Right renal cortex interstitium (tissue), 3 donors: ENCODE measurements at places on chromosomes 12 and 14. TPM values are rescaled to one million over a fixed set of nuclear protein-coding genes. Genes with fewer than 3 reads are reported as not detected.
A peak's percentile ranks its signal among the peaks of the same experiment; 100 is the strongest.

DNA sequence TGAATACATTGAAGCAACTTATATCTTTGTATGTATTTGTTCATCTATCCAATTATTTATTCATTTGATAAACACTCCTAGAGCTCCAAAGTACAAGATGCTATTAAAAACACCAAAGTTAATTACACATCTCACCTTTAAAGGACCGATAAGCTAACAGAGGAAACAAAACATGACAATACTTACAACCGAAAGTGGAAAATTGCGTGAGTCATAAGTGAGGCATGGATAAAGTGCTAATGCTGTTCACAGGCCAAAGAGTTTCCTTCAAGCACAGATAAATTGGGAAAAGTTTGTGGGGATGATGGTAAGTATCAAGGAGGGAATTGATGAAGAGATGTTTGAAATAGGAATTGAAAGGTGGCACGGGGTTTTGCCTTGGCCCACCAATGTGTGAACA lies 172.8 kb upstream of the KITLG start:
- DNase-seq: no peak

GRCh38 chr12:77025782-77026314 lies 39.5 kb downstream of the E2F7 start:
- DNase-seq: no peak

- no peak for DNase-seq
Observed at GRCh38 chr12:16352481-16352880, 5.0 kb downstream of the MGST1 start.

Gene NAV3
- 8.4 TPM for polyA plus RNA-seq

Gene RIMBP2
- polyA plus RNA-seq: 10.7 TPM

- DNase-seq: no peak
Observed at GRCh38 chr14:67468378-67468730, 20.2 kb downstream of the TMEM229B start.

DNA sequence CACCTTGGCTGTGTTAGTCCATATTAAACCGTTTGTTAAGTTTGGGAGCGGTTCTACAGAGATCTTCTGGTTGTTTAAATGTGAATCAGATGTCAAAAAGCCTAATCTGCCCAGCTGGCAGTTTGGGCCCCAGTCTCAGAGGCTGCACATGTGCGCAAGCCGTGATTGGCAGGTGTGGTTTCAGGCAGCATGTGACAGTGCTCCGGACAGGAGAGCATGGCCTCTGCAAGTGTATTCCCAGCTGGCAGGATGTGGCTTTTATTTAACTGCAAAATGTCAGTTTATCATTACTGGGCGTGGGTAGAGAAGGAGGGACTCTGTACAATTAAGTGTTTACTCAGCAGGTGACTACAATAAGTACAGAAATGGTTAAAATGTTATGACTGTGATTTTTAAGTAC lies 77.5 kb downstream of the PELI2 start:
- no peak for DNase-seq

GRCh38 chr12:81089412-81089811 lies 11.5 kb downstream of the ACSS3 start:
- no peak for DNase-seq

- DNase-seq: no peak
Observed at GRCh38 chr12:65266408-65266807, 12.1 kb upstream of the MSRB3 start.

- DNase-seq: no peak
Observed at GRCh38 chr12:49777800-49778748, 36.7 kb downstream of the TMBIM6 start.

Gene NKX2-1
- polyA plus RNA-seq: not detected

DNA sequence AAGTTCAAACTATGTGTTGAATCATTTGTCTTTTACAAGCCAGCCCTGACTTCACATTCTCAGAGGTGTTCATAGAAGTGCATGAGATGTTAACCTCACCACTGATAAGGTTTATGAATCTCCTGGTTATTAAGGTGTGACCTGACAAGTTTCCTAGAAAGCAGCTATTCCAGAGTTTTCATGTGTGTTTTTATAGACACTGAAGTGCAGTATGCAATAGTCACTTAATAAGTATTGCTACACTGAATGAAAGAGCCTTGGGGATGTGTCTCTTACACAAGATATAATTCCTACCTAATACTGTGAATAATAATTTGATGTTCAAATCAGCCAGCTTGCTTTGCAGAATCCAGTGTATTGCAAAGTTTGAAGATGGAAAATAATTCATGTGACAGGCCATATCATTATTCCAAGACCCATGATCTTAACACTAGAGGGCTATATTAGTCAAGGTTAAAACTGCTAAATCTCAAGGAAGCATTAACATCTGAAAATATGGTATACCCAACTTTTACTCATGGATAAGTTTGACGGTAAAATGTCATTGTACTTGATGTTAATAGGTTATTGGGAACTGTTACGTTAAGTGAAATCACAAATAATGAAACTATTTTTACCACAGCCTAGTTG lies 13.0 kb downstream of the SLC25A3 start:
- DNase-seq: no peak

Gene KCNMB4
- 28.8 TPM for polyA plus RNA-seq

DNA sequence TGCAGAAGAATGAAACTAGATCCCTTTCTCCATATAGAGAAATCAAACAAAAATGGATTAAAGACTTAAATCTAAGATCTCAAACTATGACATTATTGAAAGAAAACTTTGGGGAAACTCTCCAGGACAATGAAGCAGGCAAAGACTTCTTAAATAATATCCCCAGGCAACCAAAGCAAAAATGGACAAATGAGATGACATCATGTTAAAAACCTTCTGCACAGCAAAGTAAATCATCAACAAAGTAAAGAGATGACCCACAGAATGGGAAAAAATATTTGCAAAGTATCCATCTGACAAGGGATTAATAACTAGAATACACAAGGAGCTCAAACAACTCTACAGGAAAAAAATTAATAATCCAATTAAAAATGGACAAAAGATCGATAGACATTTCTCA lies 101.0 kb downstream of the RALGAPA1 start:
- DNase-seq: no peak

GRCh38 chr12:2154050-2154449 lies 101.3 kb downstream of the CACNA1C start:
- no peak for DNase-seq

Gene SLC6A12
- polyA plus RNA-seq: 14.5 TPM

GRCh38 chr14:51950007-51950406 lies 39.3 kb upstream of the RTRAF start:
- DNase-seq: no peak

GRCh38 chr12:54629925-54630324 lies 4.8 kb downstream of the LACRT start:
- DNase-seq: no peak

DNA sequence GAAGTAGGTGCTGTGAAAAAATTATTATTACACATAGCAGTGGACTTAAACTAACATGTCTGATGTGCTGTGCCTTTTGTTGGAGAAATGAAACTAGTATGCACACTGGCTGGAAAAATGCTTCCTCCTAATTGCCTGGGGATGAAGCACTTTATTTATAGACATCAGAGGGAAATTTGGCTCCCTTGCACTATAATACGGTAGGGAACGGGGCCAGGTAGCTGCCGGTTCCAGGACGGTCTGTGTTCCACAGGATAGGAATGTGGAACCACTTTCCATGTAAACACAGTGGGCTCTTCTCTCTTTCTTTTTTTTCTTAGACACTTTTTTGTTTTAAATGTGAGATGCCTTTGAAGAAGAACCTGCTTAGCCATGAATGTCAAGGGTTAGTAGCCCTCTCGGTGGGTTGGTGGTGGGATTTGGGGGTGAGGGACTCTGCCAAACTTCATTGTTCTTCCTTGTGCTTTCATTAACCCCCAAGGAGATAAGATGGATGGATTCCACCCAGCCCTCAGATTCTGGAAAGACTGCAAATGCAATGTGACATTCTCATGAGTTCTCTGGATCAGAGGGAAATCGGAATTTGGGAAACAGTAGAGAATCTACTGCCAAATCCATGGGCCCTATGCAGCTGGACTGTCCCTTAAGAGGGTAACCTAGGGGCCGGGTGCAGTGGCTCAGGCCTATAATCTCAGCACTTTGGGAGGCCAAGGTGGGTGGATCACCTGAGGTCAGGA lies 58.0 kb upstream of the GSC start:
- DNase-seq: no peak

DNA sequence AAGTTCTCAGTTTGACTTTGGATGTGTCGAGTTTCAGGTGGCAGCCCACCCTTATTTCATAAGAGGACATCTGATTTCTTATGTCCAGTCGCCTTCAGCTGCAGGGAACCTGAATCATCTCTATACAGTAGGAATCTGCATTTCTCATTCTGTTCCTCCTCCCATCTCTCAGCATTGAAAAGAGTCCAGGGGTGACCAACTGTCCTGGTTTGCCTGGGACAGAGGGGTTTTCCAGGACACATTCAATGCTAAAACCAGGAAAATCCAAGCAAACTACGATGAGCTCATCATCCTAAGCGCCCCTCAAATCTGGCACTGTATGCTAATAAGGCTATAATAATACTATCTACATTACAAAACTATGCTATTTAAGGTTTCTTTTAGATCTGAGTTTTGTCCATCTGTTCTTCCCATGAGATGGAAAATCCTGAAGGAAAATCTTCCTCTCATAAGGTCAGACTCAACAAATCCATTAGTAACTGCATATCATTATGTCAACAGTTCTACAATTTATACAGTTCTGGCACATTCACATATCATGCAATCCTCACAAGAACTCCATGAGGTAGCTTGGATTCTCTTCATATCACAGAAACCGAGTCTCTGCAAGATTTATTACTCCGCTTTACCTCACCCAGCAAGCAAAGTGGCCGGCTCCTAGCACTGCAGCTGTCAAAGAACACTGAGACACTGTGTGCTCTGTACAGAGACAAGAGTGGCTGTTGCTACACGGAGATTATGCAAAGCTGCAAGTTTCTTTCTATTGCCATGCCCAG lies 15.6 kb upstream of the CALM1 start:
- no peak for DNase-seq

Gene SYNE3
- 2.2 TPM for polyA plus RNA-seq

GRCh38 chr12:108310489-108310888 lies 28.6 kb downstream of the CMKLR1 start:
- no peak for DNase-seq

DNA sequence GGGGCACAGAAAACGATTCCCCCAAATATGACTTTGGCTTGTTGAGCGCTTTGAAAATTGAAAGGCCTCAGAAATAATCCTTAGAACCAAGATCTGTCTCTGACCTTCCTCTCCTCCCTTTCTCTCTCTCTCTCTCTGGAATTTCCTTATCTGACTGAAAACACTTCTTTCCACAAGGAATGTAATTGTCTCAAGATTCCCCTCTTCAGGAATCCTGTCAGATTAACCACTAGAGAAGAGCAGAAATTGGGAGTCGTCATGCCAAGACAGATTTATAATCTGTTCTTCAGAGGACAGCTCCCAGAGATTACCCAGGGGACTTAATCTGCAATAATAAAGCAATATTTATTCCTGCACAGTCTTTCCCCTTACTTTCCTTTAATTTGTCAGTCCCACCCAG lies 317.6 kb downstream of the ACSS3 start:
- no peak for DNase-seq

Gene NOC4L
- 12.4 TPM for polyA plus RNA-seq

DNA sequence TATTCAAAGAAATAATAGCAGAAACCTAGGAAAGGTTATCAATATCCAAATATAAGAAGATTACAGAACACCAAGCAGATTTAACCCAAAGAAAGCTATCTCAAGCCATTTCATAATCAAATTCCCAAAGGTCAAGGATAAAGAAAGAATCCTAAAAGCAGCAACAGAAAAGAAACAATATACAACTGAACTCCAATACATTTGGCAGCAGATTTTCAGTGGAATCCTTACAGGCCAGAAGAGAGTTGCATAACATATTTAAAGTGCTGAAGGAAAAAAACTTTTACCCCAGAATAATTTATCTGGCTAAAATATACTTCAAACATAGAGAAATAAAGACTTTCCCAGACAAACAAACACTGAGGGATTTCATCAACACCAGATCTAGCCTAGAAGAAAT lies 54.3 kb downstream of the DENND5B start:
- no peak for DNase-seq

Gene IRAK3
- polyA plus RNA-seq: 2.8 TPM

GRCh38 chr12:84198294-84198946 lies 714.2 kb downstream of the SLC6A15 start:
- DNase-seq: no peak

Gene ARHGEF25
- polyA plus RNA-seq: 31.4 TPM

DNA sequence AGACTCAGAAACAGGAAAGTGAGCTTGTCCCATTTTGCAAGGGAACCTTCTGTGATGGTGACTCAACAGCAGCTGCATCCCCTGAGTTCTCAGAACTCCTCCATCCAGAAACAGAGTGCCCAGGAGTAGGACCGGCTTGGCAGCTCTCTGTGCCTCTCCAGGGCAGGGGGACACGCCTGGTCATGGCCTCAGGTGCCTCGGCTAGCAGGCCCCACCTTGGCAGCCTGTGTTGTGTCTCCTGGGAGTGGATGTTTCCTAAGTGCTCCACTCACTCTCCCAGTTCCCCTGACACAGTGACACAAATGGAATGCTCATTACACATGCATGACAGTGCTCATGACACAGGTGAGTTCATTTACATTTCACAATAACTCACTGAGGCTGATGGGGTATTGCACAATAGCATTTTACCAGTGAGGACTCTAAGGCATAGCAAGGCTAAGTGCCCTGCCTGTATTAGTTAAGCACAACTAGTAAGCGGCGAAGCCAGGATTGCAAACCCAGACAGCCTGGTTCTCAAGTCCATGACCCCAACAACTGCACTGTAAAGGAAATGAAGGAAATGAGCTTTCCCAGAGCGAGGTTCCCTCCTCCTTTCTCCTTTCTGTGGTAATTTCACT lies 47.4 kb downstream of the CALM1 start:
- DNase-seq: no peak

DNA sequence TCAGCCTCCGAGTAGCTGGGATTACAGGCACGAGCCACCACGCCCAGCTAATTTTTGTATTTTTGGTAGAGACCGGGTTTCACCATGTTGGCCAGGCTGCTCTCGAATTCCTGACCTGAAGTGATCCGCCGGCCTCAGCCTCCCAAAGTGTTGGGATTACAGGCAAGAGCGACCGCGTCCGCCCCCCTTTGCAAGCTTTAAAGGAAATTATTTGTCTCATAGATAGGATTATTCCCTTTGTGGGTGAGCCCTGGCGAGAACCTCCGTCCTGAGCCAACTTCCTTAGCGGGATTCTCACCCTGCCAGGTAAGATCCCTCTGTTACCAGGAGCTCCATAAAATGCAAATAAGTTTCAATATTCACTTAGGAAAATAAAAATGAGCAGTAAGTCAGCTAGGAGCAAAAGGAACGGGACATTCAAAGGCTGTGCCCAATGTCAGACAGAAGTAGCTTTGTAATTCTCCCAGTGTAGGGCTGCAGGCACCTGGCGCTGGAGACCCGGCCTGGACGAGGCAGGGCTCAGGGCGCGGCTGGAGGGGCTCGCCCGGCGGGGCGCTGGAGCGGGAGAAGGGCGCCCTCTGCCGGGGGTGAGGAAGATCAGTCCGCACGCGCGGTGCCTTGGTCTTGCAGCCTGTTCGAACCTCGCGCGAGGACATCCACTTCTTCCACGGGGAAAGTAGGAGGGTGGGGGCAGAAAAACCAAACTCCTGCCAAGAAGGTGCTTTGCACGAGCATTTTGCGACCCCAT lies 47.2 kb upstream of the PLXNC1 start:
- peak; percentile 43 for DNase-seq

Gene OTX2
- polyA plus RNA-seq: not detected

GRCh38 chr12:124551268-124552144 lies 15.9 kb downstream of the NCOR2 start:
- no peak for DNase-seq
